AG09319 (cell line): ENCODE measurements at places on chromosomes 16 and 17.

GRCh38 chr16:58366247-58367031 is 25.8 kb upstream of the GINS3 start:
- DNase-seq: no peak

- DNase-seq: no peak
Observed at GRCh38 chr16:668519-669171, 713 bp downstream of the RHOT2 start.

DNA sequence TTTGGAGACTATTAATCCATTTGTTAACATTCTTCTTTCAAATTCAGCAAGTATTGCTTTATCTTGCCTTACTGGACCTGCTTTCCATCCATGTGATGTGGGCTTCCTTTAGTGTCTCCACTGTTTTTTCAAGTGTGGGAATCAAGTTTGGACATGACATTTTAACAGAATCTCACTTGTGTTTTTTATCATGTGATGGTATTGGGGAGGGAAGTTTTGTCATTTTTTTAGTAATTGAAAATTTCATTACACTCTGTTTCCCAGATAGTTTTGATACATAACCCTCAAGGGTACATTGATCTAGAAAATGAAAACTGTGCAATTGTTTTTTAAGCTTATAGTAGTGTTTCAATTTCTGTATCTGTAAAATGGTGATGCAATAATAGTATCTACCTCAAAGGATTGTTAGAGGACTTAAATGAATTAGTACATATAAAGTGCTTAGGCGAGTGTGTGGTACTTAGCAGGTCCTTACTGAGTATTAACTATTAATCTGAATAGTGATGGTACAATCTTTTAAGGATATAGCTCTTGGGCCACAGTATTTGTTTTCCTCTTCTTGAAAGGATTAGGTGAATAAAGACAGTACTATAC is 27.3 kb downstream of the AATF start:
- DNase-seq: no peak

- no peak for DNase-seq
Observed at GRCh38 chr17:82241926-82242697, 13.3 kb downstream of the SLC16A3 start.

GRCh38 chr16:51818342-51818944 is 667.4 kb upstream of the SALL1 start:
- DNase-seq: peak; percentile 19

DNA sequence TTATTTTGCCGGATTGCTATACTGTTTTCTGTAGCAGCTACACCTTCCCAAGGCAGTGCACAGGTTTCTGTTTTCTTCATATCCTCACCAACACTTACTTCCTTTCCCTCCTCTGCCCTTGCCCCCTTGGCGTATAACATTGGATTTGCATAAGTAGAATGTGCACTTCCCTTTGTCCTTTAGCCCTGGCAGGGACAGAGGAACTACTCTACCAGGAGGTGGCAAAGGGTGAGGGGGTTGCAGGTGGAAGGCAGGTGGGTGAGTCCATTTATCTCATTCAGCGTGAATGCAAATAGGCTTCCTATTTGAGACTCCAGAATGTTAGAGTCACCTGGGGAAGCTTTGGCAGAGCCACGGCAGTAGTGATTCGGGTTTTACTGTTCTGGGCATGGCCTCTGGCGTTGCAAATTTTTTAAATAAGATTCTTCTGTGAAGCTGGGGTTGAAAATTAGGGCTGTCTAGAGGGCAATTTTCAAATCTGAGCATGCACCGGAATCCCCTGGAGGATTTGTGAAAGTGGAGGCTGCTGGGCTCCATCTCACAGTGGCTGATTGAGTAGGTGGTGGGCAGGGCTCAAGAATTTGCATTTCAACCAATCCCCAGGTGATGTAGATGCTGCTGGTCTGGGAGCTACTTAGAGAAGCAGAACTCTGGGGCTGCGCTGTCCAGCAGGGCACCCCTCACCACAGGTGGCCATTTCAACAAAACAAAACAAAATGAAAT is 84.7 kb downstream of the PLCG2 start:
- DNase-seq: no peak

GRCh38 chr16:1907226-1907860 is 10.9 kb downstream of the HS3ST6 start:
- DNase-seq: no peak

DNA sequence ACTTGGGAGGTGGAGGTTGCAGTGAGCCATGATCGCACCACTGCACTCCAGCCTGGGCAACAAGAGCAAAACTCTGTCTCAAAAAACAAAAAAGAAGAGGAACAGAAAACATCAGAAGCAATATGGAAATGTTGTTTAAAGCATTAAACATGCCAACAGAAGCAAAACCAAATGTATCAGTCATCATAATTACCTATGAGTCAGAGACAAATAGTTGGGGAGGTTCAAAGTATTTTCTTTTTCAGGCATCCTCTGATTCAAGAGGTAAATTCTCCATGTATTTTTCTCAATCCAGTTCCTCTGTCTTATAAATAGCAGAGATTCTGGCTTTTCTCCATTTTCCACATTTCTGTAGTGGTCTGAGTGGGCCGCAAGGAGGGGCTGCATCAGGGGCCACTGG is 2.1 kb upstream of the TM4SF5 start:
- DNase-seq: no peak

- DNase-seq: no peak
Observed at GRCh38 chr17:53792997-53793396, 29.7 kb upstream of the KIF2B start.

DNA sequence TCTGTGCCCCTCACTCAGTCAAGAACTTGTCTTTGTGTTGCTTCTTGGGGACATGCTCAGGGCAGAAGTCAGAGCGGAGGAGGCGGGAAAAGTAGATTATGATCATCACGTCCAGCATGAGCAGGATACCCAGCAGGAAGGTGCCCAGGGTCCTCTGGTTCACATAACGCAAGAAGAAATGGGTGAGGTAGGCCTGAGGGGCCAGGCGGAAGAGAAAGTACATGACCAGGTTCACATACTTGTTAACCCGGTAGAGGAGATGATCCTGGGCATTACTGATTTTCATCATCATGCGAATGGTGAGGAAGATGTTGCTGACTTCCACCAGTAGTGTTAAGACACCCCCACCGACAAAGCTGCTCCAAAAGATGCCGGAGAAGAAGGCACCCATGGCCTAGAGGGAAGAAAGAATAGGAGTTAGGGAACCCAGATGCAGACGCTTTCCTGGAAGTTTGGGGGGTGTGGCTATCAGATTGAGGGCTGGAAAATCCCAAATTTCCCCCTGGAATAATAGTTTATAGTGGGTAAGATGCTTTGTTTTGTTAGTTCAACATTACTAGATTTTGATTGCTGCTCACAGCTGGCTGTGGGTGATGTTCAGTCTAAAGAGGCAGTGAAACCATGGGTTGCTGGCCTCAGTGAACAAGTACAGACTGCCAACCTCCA is 1.4 kb downstream of the TLCD1 start:
- no peak for DNase-seq

DNA sequence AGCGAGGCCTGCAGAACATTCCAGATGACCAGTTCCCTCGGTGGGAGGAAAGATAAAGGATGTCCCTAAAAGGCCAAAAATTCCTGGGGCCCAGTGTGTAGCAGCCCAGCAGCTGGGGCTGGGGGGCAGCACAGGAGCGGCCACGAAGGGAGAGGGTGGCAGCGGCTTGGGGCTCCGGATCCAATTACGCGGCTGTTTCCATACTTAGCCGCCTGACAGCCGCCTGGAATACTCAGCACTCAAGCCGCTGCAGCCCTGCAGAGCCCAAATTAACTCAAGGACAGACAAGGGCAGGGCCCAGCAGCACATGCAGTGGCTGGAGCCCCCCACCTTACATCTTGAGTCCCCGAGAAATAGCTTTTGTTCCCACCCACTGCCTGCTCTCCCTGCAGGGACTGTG is 1.3 kb downstream of the SRL start:
- no peak for DNase-seq

DNA sequence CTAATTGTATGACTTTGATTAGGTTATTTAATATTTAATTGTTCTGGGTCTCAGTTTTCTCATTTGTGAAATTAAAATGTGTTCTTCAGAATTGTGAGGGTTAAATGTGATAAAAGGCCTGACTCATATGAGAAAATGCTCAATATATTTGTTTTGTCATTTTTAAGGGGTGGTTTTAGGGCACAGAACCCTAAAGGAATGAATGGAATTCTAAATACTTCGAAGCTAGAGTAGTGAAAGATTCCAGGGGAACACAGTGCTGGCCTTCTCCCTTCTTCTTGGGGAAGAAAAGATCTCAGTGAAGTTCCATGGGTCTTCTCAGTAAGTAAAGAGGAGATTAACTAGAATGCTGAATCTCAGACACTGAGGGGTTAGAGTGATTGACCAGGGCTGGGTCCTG is 3.9 kb upstream of the SMPD3 start:
- DNase-seq: no peak

DNA sequence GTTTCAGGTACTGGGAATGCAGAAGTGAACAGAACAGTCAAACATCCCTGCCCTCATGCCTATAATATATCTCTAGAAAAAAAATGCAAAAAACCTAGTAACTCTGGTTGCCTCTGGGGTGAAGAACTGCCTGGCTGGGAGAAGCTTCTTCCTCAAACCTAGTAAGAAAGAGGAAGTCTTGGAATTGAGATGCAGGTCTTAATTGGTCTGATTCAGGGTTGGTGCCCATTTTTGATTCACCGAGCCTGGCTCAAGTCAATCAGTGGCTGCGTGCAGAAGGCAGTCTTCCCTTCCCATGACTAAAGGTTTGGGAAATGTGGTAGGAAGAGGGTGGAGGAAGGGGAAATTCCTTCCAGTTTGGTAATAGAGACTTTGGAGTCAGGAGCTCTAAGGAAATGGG is 22.4 kb downstream of the CDRT15 start:
- DNase-seq: no peak

GRCh38 chr16:49466529-49466831 is 92.9 kb downstream of the C16orf78 start:
- DNase-seq: no peak

DNA sequence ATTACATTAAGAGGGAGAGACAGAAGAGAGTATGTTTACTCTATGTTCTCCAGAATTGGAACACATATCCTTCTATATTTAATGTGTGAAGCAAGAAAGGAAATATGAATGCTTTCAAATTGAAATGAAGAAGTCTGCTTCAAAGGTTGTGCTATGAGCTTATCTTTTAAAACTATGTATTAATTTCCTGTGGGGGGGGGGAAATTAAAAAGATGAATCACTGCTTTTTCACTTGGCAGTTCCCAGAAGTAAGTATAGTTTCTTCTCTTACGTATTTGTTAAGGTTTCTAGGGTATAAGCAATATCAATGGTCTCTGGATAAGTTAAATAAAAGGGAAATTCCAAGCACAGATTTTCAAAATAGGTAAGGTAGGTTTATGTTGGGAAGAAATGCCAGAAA is 7.0 kb downstream of the TERF2 start:
- no peak for DNase-seq

DNA sequence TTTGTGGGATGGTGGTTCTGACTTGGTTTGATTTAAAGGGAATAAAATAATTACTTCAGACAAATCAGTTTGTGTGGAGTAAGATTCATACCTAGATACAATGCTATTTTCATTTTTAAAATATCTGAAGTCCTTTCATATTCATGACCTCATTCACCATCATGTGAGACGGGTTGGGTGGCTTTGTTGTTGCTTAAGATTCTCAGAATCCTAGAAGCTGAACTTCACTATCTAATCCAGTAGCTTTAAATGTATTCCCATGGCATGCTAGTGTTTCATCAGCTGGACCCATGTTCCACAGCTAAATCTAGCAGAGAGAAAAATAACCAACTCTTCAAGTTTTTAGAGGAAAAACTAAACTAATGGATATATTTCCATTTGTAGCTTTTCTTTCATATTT is 2.7 kb upstream of the AMFR start:
- no peak for DNase-seq

- no peak for DNase-seq
Observed at GRCh38 chr17:194828-195602, 13.6 kb upstream of the DOC2B start.

DNA sequence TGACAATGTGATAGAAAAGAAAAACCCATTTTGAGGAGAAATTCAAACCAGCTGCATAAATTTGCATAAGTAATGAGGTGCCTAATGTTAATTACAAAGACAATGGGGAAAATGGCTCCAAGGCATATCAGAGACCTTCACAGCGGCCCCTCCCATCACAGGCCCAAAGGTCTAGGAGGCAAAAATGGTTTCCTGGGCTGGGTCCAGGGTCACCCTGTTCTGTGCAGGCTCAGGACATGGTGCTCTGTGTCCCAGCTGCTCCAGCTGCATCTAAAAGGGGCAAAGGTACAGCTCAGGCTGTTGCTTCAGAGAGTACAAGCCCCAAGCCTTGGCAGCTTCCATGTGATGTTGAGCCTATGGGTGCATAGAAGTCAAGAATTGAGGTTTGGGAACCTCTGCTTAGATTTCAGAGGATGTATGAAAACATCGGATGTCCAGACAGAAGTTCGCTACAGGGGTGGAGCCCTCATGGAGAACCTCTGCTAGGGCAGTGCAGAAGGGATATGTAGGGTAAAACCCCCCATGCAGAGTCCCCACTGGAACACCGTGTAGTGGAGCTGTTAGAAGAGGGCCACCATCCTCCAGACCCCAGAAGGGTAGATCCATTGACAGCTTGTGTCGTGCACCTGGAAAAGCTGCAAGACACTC is 40.6 kb downstream of the IKZF3 start:
- DNase-seq: no peak

GRCh38 chr16:12211870-12212690 is 235.5 kb downstream of the SNX29 start:
- DNase-seq: no peak

DNA sequence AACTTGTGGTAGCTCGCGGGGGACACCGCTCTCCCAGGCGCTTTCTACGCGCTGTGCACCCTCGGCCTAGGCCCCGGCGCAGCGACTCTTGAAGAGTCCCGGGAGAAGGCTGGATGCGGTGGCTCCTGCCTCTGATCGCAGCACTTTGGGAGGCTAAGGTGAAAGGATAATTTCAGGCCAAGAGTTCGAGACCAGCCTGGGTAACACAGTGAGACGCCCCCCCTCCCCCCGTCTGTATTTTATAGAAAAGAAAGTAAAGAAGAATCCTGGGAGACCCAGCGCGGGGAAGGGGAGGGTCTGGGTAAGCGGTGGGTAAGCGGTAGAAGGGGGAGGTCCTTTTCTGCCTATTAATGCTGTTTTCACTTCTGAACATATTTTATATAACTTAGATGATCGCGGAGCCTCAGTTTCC is 486 bp upstream of the PLLP start:
- no peak for DNase-seq

GRCh38 chr17:77697480-77698400 is 260.8 kb upstream of the TNRC6C start:
- no peak for DNase-seq

DNA sequence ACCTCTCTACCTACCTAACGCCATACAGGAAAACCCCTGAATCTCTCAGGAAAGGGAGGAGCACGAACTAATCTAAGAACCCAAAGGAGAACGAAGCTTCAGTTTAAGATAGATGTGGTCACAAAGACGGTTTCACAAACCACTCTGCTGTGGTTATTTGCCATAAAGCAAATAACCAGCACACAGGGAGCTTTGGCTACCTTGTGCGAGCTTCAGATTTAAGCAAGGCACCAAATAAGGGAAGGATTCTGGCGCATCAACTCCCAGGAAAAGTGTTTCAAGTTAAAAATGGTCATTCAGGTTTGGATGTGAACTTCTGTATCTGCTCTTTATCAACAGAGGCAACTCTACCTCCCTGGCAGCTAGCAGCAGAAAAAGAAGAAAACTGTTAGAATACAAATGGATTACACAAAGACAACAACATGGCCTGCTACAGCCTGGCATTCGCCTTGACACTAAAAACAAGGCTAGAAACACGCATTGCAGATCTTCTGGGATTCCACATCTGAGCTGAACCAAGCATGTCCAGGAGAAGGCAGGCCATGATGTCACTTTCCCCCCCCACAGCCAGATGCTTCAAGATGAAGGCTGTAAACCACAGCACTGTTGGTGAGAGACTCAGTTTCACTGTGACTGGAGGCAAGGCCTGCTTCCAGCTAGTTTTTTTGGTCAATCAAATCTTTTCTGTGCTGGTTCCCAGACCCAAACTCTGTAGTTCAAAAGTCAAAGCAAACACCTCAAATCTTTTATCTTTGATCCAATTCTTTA is 43.6 kb downstream of the SMG6 start:
- DNase-seq: no peak
